Activated CD4-positive, alpha-beta memory T cell treated with anti-CD3 and anti-CD28 coated beads for 36 hours (primary cell): ENCODE measurements at places on chromosomes 6 and 20.
A peak's percentile ranks its signal among the peaks of the same experiment; 100 is the strongest.

DNA sequence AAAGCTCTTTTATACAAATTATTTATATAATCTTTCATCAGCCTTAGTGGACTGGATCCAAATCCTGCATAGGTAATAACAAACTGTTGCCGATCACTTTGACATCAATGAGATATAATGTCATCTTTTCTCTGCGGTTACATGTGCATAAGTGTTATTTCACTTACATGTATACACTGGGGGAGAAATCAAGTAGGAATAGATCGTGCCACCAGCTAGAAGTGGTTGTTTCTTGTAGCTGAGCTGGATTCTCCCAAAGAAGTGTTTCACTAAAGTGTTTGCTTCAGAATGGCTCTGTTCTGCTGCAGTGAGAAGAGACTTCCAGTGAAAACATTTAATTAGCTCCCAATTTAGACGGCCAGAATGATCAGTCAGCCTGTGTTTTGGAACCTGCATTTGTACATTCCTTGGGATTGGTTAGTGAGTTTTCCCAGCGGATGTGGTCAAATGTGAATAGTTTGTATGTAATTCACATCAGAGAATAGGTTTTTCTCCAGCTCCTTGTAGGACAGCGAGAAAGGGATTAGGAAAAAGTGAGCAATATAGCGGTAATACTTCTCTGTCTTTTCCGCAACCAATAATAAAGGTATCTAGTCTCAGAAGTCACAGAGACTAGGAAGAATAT, 163.1 kb upstream of the CCN2 start:
- H3K27ac ChIP-seq: no peak overlapping the region
- H3K36me3 ChIP-seq: no peaks in the 10 kb centered on the region
- no peaks in the 10 kb centered on the region for H3K27me3 ChIP-seq
- no peak overlapping the region for H3K4me3 ChIP-seq
- H3K4me1 ChIP-seq: no peaks in the 10 kb centered on the region

DNA sequence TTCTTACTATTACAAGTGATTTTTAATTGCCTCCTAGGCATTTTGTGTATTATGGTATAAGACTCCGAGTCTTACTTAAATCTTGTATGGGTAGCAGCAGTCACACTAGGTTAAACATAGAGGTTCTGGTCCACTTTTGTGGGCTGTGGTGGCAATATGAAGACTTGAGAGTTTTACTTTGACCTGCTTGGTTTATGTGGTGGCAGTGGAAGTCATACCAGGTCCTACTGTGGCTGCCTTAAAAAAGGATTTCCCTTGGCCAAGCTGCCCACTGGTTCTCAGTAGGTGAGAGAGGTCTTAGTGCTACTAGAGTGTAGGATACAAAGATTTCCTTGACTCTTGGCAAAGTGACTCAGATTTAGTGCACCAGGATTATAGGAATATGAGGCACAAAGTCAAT, 44.2 kb upstream of the NKAIN2 start:
- no peak overlapping the region for H3K27ac ChIP-seq
- no peaks in the 10 kb centered on the region for H3K36me3 ChIP-seq
- no peaks in the 10 kb centered on the region for H3K27me3 ChIP-seq
- DNase-seq: no peak
- no peak overlapping the region for H3K4me3 ChIP-seq

- H3K4me3 ChIP-seq: peak overlapping the region; percentile 45
- H3K27me3 ChIP-seq: peaks cover 2% of the 10 kb centered on the region
- peaks cover 25% of the 10 kb centered on the region for H3K4me1 ChIP-seq
- peak overlapping the region; percentile 42 for H3K27ac ChIP-seq
- H3K36me3 ChIP-seq: no peaks in the 10 kb centered on the region
Observed at GRCh38 chr20:63567386-63568169, 6.5 kb downstream of the HELZ2 start.

DNA sequence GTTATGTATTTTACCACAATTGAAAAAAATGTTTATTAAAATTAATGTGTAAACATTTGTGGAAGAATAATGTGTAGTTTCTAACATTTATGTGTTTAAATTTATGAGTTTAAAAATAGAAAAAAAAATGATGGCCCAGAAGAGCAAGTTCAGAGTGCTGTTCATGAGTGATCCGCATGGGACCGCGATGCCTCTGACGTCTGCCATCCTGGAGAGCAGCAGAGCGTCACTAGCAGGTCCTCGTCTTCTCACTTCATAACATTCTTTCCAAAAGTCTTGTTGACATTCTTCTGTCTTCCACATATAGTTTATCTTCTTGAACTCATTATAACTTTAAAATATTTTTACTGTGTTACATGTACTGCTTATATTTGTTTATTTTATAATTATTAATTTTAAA, 15.5 kb downstream of the BTNL2 start:
- DNase-seq: no peak
- no peak overlapping the region for H3K4me3 ChIP-seq
- H3K27me3 ChIP-seq: peaks cover 30% of the 10 kb centered on the region
- no peaks in the 10 kb centered on the region for H3K36me3 ChIP-seq
- H3K4me1 ChIP-seq: no peaks in the 10 kb centered on the region
- H3K27ac ChIP-seq: no peak overlapping the region

DNA sequence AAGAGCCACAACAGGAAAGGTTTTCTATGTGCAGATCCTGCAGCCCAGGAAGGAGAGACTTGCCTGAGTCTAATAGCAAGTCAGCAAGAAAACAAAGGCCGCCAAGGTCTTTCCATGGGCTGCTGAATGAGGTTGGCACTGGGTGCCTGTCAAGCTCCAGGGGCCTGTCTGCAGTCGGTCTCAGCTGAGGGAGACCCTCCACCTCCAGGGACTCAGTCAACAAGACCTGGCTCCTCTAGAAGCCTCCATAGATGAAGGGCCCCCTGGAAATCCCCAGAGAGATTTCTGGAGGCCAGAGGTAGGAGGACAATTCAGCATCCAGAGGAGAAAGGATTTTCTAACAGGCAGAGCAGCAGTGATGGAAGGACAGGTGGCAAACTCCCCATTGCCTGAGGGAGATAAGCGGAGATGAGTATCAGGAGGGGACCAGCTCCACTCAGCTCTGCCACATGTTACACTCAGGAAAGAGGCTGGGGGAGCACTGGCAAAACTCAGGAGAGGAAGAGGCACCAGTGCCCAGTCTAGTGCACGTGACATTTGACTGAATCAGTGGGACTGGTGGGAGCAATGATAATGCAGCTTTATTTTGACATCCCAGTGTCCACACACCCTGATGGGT, 33.5 kb upstream of the FKBP1A start:
- H3K4me1 ChIP-seq: peaks cover 15% of the 10 kb centered on the region
- H3K36me3 ChIP-seq: no peaks in the 10 kb centered on the region
- DNase-seq: no peak
- H3K4me3 ChIP-seq: no peak overlapping the region

GRCh38 chr6:6405997-6406714, 85.7 kb upstream of the F13A1 start:
- no peak for DNase-seq
- H3K27ac ChIP-seq: no peak overlapping the region
- H3K4me1 ChIP-seq: no peaks in the 10 kb centered on the region
- peaks cover 6% of the 10 kb centered on the region for H3K27me3 ChIP-seq
- H3K4me3 ChIP-seq: no peak overlapping the region

GRCh38 chr6:71822625-71823024, 63.7 kb upstream of the RIMS1 start:
- no peak overlapping the region for H3K4me3 ChIP-seq
- no peaks in the 10 kb centered on the region for H3K27me3 ChIP-seq
- H3K27ac ChIP-seq: no peak overlapping the region
- H3K4me1 ChIP-seq: no peaks in the 10 kb centered on the region
- no peaks in the 10 kb centered on the region for H3K36me3 ChIP-seq

DNA sequence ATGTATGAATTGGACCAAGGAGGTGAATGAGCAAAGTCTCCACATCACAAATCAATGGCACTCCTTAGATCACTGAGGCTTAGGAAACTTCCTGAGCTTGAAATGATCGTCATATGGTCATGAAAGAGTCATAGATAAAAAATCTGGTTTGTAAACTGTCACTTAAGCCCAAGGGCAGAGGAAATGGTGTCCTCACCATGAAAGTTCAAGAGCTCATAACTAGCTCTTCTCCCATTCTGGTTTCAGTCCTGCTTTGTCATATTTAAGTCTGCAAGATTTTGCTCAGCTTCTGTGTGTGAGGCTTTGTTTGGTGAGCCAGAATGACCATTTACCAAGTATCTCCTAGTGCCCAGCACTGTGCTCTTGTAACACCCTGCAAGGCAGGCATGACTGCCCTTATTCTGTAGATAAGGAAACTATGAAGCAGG, 60.5 kb downstream of the GJA10 start:
- peak; percentile 40 for DNase-seq
- peak overlapping the region; percentile 80 for H3K27ac ChIP-seq
- peaks cover 77% of the 10 kb centered on the region for H3K4me1 ChIP-seq

DNA sequence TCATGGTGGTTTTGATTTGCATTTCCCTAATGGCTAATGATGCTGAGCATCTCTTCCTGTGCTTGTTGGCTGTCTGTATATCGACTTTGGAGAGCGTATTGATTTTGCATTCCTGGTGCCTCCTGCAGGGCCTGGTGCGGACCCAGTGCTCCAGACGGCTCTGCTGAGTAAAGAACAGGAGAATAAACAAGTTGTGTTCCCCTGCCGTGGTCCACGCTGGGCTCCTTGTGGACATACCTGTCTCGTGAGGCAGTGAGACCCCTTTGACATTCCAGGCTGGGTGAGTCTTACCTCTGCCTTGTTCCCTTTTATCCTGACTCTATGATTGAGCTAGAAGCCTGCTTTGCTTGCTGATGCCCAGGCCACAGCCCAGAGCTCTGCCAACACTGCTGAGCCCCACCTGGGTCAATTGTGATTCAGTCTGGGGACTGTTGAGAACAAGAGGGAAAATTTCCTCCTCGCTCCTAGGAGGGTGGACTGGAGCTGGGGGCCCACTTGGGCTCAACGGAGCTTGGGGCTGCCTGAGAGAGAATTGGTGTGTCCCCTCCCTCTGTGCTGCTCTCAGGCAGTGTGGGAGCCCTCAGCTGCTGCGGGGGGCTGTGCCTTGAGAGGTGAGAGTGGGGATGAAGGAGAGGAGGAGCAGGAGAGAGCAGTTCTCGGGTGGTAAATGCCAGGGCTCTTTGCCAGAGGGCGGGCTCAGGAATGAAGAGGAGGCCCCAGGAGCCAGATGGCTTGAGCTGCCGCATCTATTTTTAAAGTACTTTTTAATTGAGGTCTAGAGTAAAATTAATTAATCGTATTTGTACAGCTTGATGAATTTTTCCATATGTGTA, 43.7 kb upstream of the PMEPA1 start:
- H3K36me3 ChIP-seq: no peaks in the 10 kb centered on the region
- H3K27me3 ChIP-seq: peaks cover 19% of the 10 kb centered on the region
- no peak for DNase-seq
- peaks cover 9% of the 10 kb centered on the region for H3K4me1 ChIP-seq

DNA sequence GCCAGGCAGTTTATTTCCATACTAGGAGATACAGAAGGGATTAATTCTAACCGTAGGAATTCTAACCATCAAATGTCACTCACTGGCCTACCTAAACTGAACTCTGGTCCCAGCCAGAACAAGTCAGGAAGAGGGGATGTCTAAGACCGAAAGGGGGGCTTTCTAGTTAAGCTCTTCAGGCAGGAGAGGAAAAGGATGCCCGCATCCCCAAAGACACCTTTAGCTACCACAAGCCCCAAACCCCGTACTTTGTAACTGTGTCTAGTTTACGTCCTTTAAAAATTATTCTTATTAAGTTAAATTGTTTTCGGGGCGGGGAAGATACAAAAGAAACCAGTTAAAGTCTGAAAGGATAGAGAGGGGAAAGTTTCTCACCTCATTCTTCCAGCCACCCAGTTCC, 1.2 kb upstream of the ZNF76 start:
- peak overlapping the region; percentile 97 for H3K4me3 ChIP-seq
- H3K36me3 ChIP-seq: no peaks in the 10 kb centered on the region
- H3K4me1 ChIP-seq: peaks cover 30% of the 10 kb centered on the region
- no peak overlapping the region for H3K27ac ChIP-seq
- no peaks in the 10 kb centered on the region for H3K27me3 ChIP-seq

GRCh38 chr6:109767961-109768360, 76.9 kb downstream of the FIG4 start:
- no peaks in the 10 kb centered on the region for H3K4me1 ChIP-seq
- DNase-seq: no peak
- H3K27me3 ChIP-seq: no peaks in the 10 kb centered on the region

DNA sequence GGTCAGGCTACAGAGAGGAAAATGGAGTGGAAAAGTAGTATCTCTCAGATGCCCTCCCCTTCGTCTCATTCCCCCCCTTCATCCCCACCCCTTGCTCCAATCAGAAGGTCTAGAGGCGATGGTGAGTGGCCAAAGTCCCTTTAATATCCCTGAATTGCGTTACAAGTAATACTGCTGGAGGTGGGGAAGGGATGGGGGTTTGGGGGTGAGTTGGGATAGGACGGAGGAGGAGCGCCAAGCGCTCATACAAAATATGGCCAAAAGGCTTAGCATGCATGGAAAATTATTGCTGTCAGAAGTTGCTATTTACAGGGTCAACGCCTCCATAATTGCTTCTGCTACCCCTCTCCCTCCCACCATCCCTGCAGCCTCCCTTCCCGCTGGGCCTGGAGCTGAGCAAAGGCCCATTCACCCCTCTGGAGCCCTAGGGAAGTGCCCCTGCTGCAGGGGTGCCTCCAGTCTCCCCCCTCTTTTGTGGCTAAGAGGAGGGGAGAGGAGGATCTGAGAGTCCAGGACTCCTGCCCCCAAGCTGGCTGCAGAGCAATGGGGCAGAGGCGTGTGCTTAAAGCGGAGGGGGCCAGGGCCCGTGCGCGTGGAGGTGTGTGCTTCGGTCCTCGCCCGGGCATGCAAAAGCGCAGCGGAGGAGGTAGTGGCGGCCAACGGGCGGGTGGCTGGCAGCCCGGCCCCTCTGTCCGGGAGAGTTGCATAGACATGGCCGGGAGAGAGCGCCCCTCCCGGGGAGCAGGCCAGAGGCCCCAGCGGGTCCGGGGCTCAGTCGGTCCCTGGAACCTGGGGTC, 8.7 kb upstream of the SRXN1 start:
- DNase-seq: no peak
- no peaks in the 10 kb centered on the region for H3K36me3 ChIP-seq
- no peak overlapping the region for H3K4me3 ChIP-seq
- H3K4me1 ChIP-seq: peaks cover 5% of the 10 kb centered on the region
- no peak overlapping the region for H3K27ac ChIP-seq

GRCh38 chr20:23150304-23151007, 64.3 kb upstream of the CD93 start:
- no peak overlapping the region for H3K4me3 ChIP-seq
- H3K27ac ChIP-seq: no peak overlapping the region
- H3K4me1 ChIP-seq: peaks cover 10% of the 10 kb centered on the region
- no peaks in the 10 kb centered on the region for H3K27me3 ChIP-seq
- no peak for DNase-seq
- H3K36me3 ChIP-seq: no peaks in the 10 kb centered on the region
